ENCODE measurements at places on chromosomes 16 and 17.

DNA sequence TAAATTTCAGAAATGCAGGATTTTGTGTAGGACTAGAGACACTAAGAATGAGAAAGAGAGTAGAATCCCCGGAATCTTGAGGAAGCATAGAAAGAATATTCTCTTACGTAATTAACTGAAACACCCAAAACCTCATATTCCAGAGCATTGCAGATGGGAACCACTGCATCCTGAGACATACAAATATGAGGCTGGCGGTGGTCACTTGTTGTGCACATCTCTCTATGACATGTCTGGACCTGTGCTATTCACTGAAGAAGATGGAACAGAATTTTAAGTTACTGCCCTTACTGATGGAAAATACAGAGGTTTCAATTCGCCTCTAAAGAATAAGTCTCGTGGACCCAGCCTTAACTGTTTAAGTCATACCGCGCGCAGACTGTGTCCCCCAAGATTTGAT, 806 bp downstream of the RAD51C start:
- no peak for DNase-seq

DNA sequence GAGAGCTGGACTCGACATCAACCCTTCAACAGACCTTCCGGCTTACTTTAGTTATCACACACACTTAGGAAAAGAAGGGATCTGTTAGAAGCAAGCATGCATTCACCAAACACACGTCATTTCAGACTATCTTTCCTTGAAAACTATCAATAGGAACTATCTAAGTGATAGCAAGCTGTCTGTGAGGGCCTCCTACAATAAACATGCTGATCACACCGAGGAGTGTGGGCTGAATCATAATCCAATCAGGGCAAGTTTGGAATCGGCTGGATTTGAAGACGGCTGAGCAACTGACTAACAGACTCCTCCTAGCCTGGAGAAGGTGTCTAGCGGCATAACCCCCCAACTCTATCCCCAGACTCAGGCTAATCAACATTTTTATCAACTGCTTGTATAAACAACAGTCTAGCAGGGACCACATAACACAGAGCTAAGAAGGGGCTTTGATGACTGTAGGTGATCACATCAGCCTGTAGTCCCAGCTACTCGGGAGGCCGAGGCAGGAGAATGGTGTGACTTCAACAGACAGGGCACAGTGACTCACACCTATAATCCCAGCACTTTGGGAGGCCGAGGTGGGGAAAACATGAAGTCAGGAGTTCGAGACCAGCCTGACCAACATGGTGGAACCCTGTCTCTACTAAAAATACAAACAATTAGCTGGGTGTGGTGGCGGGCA, 14.1 kb downstream of the NXN start:
- DNase-seq: no peak

GRCh38 chr17:6286233-6286632, 148.7 kb downstream of the AIPL1 start:
- DNase-seq: no peak

DNA sequence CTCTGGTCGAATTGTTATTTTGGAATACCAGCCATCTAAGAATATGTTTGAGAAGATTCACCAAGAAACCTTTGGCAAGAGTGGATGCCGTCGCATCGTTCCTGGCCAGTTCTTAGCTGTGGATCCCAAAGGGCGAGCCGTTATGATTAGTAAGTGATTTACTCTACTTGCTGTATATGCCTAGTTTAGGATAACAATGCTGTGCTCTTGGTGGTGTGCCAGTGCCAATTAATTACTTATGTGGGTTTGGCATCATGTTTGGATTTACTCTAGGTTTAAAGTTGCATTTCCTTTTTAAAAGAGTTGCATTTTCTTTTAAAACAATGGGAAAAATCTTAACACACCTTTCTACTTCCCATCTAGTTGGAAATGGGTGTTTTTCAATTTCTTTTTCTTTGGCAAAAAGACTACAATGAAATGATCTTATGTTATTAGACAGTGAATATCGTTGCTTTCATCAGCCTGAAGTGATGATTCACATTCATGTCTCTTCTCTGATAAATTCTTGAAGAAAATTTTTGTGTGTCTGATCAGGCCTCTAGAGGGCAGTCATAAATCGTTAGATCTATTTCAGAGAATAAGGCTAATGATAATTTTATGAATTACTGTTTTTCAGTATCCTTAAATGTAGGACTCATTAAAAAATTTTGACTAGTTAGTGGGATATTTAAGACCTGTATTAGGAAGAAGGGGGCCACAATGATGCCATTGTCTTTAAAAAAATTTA, 5.6 kb downstream of the SF3B3 start:
- no peak for DNase-seq

GRCh38 chr16:11696266-11697012, 28.2 kb downstream of the SNN start:
- no peak for DNase-seq

GRCh38 chr17:40106760-40107521, 6.6 kb upstream of the NR1D1 start:
- DNase-seq: no peak

DNA sequence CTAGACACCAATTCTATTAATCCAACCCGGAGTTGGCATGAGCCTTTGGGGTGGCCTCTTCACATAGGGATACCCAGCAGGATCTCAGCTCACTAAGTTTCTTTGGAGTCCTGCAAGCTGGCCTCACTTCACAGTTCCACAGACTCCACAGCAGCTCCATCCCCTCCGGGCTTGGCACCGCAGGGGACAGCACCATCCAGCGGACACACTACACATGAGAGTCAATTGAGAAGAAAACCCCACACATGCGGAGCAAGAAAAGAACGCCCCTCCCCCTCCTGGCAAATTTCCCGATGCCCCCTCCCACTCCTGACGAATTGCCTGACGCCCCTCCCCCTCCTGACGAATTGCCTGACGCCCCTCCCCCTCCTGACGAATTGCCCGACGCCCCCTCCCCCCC, 31.1 kb downstream of the KLHDC4 start:
- DNase-seq: no peak

DNA sequence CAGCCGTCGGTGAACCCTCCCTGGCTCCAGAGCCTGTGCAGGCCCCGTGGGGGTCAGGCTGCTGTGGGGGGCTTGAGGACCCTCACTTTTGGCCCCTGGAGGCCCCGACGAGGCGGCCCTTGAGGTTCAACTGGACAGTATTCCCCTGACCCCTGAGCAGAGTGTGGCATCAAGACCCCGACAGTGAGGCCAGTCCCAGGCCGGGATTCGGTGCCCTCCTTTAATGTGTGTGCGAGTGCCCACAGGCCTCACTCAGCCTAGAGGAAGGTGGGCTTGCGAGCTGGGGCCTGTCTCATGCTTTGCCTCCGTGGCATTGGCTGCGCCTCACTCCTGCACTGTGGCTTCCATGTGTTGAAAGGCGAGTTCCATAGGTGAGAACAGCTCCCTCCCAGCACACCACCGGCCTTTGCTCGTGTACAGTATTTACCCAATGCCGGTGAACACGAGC, 94.5 kb downstream of the METRNL start:
- no peak for DNase-seq

- no peak for DNase-seq
These were observed 22.5 kb downstream of the HEATR9 start for GRCh38 chr17:35846055-35846809.

- no peak for DNase-seq
These were observed 4.1 kb downstream of the RASD1 start for GRCh38 chr17:17492085-17492484.

GRCh38 chr16:1057252-1057932, 15.2 kb upstream of the SSTR5 start:
- no peak for DNase-seq

DNA sequence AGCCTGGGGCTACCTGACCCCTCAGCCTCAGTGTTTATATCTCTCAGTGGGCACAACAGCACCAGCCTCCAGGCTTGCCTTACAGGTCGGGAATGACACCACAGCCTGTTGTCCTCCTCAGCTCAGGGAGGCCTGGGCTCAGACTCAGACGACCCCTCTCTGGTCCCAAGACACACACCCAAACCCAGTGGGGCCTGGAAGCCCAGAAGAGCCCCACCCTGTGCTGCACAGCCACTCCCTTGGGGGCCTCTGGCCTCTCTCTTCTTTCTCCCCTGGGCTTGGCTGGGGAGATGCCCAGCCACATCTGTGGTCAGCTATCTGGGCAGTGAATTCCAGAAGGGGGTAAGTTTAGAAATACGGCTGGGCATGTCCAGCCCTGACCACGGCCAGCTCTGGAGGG, 2.4 kb downstream of the NATD1 start:
- DNase-seq: no peak

DNA sequence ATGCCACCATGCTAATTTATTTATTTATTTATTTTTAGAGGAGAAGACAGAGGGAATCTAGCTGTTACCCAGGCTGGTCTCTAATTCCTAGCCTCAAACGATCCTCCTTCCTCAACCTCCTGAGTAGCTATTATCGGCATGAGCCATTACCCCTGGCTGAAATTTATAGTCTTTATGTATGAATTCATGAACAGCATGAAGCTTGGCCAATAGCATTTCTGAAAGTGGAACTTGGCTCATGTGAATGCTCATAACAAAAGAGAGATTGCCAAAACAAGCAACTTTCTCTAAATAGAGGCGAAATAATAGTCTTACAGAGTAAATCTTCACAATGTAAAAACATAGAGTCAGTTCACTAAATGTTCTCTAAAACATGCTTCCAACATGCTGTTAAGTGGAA, 30.1 kb upstream of the SMURF2 start:
- no peak for DNase-seq

GRCh38 chr17:73747221-73748002, 103.2 kb upstream of the SDK2 start:
- DNase-seq: peak; percentile 40

- DNase-seq: peak; percentile 20
These were observed 20.7 kb upstream of the C16orf78 start for GRCh38 chr16:49352892-49353291.

DNA sequence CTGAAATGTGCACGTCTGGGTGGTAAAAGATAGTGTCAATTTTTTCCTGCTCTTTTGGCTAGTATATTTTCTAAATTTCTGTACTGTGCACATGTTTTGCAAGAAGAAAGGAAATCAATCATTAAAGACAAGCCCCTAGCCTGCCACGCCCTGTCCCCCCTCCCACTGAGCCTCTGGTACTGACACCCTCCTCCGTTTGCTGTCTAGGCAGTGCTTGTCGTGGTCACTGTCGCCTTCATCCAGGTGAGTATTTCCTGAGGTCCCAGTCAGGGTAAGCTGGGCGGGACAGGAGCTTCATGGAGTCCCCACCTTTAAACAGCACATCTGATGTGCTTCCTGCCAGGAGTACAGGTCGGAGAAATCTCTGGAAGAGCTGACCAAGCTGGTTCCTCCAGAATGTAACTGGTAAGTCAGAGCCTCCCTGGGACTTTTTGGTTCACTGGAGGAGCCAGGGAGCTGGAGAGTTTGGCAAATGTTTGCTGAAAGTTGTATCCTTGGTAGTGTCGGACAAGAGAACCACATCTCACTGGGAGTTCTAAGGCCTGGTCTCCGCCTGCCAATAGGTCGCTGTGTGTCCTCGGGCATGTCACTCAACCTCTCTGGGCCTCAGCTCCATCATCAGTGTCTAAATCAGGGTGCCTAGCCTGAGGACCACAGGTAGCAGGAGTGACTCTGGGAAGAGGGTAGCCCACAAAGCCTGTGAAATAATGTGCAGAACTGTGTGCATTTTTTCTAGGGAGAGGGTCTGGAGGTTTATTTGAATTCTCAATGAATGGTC, 42.2 kb downstream of the ATP2C2 start:
- no peak for DNase-seq

- no peak for DNase-seq
These were observed 6.2 kb downstream of the ADCY9 start for GRCh38 chr16:4110065-4110464.

- DNase-seq: peak; percentile 4
These were observed 1.4 kb downstream of the PRSS8 start for GRCh38 chr16:31134091-31134571.

DNA sequence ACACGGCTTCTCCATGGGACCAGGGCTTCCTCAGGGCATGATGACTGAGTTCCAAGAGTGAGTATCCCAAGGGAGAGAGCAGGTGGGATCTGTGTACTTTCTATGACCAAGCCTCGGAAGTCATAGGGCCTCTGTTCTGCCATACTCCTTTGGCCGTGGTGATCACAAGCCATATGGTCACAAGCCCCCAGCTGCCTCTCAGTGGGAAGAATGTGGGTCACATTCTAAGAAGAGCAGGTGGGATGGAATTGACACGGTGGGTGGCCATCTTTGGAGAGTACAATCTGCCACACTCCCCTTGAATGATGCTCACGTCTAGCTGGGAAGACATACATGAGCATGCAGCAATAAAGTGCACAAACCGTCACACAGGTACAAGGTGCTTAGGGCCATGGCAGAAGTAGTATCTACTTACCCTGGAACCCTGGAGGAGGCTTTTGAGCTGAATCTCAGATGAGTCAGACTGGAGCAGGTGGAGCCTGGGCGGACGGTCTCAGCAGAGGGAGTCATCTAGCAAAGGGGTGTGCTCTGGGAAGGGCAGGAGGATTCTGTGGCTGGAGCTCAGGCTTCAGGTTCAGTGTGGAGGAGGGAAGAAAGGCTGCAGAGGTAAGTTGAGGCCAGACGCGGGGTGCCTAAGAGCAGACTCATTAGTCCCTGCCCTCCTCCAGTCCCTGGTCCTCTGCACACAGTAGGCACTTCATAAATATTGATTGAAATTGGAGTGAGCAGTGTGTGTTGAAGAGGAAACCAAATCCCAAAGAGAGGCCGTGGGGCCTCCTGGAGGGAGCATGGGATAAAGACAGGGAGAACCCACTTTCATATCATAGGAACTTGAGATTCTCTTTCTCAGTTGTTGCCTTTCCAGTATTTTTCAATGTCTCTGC, 26.6 kb downstream of the GOSR2 start:
- DNase-seq: no peak

DNA sequence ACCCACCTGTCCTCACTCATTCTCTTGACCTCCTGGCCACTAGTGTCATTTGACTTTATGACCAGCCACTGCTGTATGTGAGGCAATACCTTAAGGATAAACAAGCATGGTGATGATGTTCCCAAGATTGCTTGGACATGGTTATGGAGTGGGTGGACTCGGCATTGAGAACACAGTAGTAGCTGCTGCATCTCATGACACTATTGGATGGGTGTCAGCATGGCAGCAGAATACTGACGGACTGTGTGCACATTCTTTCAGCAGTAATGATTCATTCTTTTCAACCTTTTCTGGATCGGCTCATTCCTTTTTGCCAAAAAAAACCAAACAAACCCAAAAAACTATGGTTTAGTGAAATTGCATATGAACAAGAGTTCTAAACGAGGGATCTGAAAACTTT, 13.5 kb downstream of the SPECC1 start:
- DNase-seq: no peak

DNA sequence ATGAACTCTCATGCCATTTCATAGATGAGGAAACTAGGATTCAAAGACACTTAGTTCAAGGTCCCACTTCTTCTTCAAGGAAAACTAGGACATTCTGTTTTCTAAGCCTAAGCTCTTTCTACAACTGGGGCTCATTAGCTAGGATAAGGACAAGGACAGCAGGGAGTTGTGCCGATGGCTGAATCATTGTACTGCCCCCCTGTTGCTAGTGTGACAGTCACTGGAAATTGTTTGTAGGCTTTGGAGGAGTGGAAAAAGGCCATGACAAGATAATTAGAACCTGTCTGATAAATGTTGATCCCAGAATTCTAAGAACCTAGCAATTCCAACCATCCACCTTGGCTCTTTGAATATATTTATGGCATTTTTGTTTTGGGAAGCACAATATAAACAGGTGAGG, 445.7 kb downstream of the CDH8 start:
- DNase-seq: no peak

GRCh38 chr17:204427-205147, 23.1 kb upstream of the DOC2B start:
- no peak for DNase-seq

GRCh38 chr17:75570772-75571171, 16.8 kb upstream of the MYO15B start:
- no peak for DNase-seq

GRCh38 chr16:260326-260725, 15.4 kb downstream of the RGS11 start:
- no peak for DNase-seq

All from NCI-H1105 treated with DMSO at 0.1 percent for 48 hours (cell line).